Cerebellar cortex (tissue), 1 donor: ENCODE measurements at places on chromosomes 2 and 18.

DNA sequence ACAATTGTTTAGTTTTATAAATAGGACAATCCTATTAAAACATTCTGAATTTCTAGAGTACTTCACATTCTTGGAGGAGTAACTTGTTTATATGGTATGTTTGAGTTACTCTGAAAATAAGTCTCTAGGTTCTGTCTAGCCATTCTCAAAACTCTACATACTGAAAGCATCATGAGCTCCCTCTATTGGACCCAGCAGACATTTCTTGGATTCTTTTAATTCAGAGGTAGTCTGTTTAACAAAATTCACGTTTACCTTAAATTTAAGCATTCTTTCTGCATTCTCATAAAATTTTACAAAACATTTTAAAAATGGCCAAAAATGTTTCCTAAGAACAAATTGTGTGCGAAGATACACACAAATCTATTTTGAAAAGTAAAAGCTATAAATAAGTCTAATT, 15.3 kb downstream of the SP9 start:
- DNase-seq: no peak

- no peak for DNase-seq
Observed at GRCh38 chr2:234790380-234790779, 161.4 kb upstream of the SH3BP4 start.

- no peak for DNase-seq
Observed at GRCh38 chr2:19540739-19541525, 182.5 kb upstream of the OSR1 start.

GRCh38 chr18:8301427-8302172, 307.6 kb upstream of the RAB12 start:
- DNase-seq: no peak

- DNase-seq: no peak
Observed at GRCh38 chr2:207283356-207283755, 117.6 kb upstream of the KLF7 start.
